ENCODE measurements at places on chromosomes 13 and 19.

- no peak for DNase-seq
These were observed 180.4 kb downstream of the LIG4 start for GRCh38 chr13:108034909-108035410.

GRCh38 chr19:18417250-18418028, 1.8 kb upstream of the SSBP4 start:
- peak; percentile 92 for DNase-seq

DNA sequence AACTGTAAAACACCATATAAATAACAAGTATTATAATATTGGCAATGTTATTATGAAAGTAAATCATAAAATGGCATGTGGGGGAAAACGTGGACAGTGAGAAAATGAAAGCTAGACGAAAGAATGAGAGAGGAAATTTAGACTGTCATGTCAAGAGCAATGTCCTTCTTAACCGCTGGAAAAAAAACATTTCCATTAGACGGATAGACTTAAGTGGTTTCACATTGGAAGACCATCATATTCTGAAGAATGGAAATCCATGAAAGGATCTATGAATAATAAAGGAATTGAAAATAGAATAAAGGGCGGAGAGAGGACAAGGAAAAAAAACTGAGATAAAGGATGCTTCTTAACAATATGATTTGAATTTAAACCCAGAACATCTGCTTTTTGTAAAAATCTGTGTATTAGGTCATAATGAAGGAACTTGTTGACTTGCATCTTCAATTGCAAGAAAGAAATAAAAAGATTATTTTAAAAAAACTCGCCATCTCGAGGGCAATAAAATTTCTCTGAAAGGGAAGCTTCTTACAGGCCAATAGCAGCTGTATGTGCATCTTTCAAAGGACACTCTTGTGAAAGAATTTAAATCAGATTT, 90.6 kb downstream of the SPRY2 start:
- peak; percentile 55 for DNase-seq

DNA sequence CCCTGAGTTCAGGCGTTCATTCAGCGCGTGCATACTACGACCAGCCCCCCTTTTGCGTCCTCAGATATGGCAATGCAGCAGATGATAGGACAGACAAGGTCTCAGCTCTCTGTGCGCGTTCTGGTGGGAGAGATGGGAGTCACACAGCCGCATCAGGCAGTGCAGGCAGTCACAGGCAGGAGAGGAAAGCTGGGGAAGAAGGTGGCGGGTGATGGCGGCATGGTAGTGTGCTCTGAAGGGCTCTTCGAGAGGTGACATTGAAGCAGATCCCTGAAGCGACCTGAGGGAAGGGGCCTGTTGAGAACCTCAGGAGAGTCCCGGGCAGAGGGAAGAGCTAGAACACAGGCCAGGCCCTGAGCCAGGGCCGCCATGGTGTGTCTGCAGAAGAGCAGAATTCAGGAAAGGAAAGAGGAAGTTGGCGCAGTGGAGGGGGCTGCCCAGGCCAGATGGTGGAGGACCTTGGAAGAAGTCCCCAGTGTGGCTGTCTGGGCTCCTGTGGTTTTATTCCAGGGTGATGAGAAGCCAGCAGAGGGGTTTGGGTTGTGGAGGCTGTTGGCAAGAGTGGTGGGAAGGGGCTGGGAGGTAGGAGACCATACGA, 3.5 kb downstream of the USF2 start:
- DNase-seq, result no peak

GRCh38 chr19:16615808-16616207, 12.2 kb downstream of the MED26 start:
- DNase-seq, result no peak

DNA sequence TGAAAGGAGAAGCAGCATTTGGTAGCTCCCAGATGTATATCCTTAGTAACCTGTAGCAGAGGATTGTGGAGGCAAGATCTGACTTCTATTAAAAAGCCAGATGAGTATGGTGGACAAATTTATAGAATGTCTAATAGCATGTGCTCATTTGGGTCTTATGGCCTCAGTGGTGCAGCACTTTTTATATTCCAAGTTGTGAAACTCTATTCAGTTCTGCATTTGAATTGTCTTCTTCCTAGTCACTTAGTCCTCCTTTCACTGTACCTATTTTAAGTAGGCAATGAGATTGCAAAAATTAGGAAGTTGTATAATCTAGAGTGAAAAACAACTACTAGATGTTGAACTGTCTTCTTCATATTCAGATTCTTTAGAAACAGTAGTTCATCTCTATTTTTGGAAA, 412.5 kb upstream of the PCDH9 start:
- no peak for DNase-seq

GRCh38 chr13:60629158-60629557, 232.1 kb downstream of the TDRD3 start:
- DNase-seq, result no peak

DNA sequence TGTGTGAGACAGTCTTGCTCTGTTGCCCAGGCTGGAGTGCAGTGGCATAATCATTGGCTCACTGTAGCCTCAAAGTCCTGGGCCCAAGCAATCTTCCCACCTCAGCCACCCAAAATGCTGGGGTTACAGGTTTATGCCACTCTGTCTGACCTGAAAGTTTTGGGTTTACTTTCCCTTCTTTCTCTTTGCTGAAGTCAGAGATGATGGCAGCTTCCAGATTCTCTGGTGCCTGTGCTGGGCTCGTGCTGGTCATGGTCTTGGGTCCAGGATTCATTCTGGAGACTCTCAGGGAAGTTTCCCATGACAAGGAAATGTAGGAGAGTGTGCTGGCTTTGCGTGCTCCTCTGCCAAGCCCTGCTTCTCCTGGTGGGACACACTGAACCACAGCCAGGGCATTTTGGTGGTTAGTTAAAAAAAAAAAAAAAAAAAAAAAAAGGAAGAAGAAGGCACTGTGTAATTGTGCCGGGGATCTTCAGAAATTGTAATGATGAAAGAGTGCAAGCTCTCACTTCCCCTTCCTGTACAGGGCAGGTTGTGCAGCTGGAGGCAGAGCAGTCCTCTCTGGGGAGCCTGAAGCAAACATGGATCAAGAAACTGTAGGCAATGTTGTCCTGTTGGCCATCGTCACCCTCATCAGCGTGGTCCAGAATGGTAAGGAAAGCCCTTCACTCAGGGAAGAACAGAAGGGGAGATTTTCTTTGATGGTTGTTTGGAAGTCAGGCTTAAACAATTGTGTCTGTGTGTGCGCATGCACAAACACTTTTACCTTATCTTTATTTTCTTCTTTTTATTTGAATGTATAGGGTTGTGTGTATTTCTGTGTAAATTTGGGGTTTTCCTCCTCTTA, at the start of gene ALOX5AP:
Gene ALOX5AP (plus strand): TSS at position 519 of the 847 bp plus-strand sequence. CDS start 63 bp downstream, at position 582.
- no peak for DNase-seq

DNA sequence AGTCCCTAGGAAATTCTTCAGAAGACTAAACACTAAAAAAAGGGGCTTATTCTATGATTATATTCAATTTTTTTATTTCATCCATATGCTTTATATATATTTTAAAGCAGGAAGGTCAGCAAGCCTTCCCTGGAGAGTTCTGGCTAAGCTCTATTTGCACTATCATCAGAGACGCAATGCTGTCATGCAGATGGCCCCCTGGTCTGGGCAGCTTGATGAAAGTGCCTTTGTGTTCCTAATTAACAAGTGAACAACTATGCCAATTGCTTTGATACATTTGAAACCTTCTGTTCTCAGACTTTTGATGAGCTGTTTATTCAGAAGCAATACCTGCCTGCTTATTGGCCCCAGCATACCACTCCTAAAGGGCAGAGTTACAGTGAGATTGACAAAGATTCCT, 1344.6 kb downstream of the OLFM4 start:
- no peak for DNase-seq

DNA sequence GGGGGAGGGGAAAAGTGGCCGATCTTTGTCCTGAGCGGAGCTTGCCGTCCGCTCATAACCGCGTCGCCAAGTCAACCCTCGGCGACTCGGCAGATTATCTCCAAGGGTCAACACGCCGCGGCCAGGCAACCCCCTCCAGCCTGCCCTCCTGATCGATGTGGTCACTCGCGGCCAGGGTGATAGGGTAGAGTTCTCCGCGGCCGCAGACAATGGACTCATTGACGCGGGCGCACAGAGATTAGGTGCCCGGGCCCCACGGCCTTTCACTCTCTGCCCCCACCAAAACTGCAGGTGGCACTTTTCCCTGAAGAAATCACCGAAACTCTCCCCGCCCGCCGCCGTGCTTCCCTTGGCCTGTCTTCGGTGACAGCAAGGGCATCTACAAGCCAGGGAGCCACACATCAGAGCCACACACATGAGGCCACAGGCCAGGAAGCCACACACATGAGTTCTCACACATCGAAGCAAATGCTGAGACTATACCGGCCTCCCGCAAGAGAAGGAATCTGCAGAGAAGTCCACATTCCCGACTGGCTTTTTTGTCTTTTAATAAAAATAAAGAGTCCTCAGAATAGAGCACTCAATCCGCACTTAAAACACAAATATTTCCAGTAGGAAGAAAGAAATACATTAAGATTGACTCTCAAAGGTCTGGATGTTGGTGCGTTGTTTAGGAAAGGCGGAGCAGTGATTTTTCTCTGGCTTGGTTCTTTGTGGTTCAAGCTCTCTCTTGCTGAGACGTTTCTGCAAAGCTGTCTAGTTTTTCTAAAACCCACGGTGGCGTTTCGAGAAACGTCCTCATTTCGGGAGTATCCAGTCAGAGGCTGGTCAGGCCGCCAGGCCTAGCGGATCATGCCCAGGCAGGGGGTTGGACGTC, 1.5 kb upstream of the PDX1 start:
- no peak for DNase-seq

DNA sequence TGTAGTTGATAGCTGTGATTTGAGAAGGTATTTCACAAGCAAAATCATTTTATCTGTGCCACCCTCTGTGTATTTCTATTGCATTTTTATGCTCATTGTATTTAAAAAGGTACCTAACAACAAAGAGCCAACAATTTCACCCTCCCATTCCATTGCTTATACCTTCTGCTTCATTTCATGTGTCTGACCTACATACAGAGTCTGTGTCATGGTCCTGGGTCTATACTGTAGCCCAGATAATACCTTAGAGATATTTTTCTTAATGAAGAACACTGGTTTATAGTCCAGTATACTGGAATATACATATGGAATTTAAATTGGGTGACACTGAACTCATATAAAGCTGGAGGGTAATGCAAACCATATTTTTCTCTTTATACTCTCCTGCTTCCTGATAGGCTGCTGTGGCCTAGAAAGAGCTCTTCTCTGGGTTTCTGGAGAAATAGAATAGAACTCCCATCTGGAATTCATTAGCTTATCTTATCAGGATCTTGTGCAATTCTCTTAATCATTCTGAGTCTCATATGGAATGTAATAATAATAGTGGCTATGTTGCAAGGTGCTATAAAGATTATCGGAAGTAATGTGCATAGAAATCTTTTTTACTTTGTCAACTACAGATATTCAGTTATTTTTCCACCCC, 31.8 kb upstream of the SPART start:
- peak; percentile 62 for DNase-seq

- peak; percentile 78 for DNase-seq
These were observed 6.0 kb downstream of the PNMA8B start for GRCh38 chr19:46489445-46490272.

DNA sequence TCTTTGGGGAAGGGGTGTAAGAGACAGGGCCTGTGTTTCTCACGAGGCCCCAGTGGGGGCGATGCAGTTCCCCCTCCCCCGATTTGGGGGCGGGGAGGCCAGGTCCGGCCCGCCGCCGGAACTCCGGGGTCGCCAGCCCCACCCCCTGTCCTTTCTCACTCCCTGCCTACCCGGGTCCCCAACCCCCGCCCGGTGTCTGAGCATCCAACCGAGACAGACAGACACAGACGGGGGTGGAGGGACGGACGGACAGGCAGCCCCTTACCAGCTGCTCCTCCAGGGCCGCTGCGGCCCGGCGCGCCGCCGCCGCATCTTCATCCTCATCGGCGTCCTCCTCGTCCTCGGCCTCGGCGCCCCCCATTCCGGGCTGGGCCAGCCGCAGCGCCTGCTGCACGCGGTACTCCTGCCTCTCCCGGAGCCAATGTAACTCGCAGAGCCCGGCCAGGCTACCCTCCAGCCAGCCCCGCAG, 397 bp downstream of the DACT3 start:
- no peak for DNase-seq

DNA sequence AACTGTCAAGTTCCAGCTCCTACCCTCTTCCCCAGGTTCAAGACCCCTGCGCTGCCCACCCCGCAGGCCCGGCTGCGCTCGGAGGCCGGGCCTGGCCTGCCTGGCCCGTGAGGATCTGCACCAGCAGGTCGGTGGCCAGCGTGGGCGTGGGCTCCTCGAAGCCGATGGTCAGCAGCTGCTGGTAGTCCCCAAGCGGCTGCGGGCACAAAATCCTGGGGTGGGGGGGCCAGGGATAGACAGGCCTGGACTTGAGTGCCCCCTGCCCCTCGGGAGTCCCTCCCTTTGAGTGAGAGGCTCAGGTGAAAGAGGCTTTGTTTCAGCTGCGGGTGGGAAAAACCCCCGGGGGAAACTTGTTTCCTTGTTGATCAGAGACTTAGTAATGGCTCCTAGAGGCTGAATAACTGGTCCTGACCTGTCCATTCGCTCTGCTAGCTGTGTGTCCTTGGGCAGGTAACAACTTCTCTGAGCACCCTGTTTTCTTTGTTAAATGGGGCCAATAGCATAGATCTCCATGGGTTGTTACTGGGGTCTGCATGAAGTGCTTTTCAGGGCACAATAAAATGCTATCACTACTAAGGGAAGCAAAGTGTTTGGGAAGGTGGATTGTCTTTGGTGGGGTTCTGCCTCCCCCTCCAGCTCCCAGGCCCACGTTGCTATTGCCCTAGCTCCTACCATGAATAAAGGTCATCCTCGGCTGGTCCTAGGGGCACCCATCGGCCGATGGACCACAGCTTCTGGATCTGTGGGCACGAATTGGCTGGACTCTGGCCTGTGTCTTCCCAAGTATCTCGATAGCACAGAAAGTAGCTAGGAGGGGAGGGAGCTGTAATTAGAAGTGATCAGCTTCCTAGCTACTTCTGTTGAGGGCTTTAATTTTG, 3.5 kb downstream of the C19orf67 start:
- no peak for DNase-seq

GRCh38 chr13:50677687-50678463, 165.6 kb downstream of the DLEU7 start:
- DNase-seq, result peak; percentile 72

GRCh38 chr13:91145571-91146205, 201.8 kb upstream of the MIR17HG start:
- DNase-seq, result peak; percentile 41

DNA sequence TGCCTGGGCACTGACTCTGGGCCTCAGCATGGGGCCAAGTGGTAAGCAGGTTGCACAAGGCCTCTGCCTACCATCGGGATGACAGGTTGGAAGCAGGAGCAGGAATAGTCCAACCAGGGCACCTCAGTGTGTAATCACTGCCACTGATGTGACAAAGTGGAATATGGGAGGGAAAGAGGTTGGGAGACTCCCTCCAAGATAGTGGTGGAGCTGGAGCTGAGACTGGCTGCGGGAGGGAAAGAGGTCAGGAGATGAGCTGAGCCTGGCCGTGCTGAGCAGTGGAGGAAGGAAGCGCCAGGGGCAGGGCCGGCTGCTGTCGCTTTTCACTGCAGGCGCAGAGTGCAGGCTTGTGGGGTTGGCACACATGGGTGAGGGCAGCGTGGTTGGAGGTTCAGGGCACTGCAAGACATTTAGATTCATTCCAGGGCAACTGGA, 6.8 kb downstream of the UPF3A start:
- no peak for DNase-seq

GRCh38 chr19:36051236-36051635, 2.8 kb downstream of the THAP8 start:
- no peak for DNase-seq
